ENCODE measurements at places on chromosomes 4 and X.

GRCh38 chrX:56795309-56795868 is 66.3 kb downstream of the NBDY start:
- no peak for DNase-seq

DNA sequence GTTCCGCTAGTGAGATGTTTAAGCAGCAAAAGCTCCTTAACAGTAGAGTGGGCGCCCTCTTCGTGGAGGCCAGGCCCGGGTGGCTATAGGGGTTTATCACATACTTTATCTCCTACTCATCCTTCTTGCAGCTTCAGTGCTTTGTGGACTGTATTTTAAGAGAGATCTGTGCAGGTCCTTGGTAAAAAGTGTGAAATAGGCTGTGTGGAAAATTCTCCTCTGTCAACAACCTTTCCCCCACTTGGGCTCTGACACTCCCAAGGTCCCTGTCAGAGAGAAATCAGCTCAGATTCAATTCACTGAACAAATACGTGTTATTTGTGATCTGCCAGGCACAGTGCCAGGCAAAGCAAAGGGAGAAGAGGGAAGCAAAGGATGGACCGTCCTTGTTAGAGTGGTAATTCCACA is 214.3 kb upstream of the PPARGC1A start:
- no peak for DNase-seq

DNA sequence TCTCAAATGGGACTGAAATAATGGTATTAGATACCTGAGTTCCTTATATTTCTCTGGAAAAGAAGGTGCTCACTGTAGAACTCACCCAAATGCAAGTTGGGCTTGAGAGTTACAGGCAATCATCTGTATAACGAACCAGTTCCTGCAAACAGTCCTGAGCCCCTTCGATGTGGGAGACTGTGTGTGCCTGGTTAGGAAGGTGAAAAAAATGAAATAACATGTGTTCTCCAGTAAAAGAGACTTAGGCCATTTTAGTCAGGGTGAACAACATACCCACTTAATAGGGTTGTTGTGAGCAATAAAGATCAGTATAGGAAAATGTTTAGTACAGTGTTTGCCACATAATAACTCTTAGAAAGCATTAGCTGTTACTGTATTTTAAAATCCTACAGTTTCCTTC is 23.4 kb downstream of the STIM2 start:
- DNase-seq = no peak

GRCh38 chr4:118296729-118297128 is 56.1 kb downstream of the PRSS12 start:
- no peak for DNase-seq

- DNase-seq = no peak
These were observed 192.8 kb downstream of the MAD2L1 start for GRCh38 chr4:119873794-119874325.

- no peak for DNase-seq
These were observed 254.7 kb downstream of the PALLD start for GRCh38 chr4:168751263-168752225.

DNA sequence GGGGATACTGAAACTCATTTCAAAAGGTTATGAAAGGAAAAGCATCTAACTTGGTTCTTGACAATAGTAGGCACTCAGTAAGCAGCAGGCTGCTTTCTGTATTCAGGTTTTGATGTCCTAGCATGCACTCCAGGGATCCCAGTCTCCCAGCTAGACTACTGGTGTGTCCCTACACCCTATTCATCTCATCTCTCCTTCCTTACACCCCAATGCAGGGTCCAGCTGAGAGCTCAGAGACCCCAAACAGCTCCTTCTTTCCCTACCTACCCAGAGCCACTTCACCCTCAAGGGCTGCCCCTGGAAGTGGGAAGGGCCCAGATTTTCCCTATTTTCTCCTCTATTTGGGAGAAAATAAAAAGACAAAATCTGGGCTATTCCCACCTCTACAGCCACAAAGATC is 1.6 kb upstream of the EFNB1 start:
- no peak for DNase-seq

DNA sequence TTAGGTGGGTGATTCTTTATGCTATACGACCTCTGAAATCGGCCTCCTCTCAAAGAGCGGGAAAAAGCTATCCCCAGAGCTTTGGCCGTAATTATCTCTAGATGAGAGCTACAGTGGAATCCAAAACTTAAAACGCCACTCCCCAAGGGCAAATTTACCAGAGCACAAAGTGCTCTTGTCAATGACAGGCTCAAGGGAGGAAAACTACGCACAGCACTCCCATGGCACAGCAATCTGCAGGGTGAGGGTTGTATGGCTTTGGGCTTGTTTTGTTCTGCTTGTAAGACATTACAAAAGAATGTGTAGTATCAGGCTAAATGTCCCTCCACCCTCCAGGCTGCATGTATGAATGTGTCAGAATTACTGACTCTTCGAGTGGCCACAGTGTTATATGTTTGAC is 44.0 kb downstream of the ARHGEF6 start:
- no peak for DNase-seq

GRCh38 chr4:151555151-151555945 is 146.4 kb downstream of the FHIP1A start:
- DNase-seq = no peak

GRCh38 chr4:60562334-60562733 is 637.8 kb upstream of the ADGRL3 start:
- no peak for DNase-seq

DNA sequence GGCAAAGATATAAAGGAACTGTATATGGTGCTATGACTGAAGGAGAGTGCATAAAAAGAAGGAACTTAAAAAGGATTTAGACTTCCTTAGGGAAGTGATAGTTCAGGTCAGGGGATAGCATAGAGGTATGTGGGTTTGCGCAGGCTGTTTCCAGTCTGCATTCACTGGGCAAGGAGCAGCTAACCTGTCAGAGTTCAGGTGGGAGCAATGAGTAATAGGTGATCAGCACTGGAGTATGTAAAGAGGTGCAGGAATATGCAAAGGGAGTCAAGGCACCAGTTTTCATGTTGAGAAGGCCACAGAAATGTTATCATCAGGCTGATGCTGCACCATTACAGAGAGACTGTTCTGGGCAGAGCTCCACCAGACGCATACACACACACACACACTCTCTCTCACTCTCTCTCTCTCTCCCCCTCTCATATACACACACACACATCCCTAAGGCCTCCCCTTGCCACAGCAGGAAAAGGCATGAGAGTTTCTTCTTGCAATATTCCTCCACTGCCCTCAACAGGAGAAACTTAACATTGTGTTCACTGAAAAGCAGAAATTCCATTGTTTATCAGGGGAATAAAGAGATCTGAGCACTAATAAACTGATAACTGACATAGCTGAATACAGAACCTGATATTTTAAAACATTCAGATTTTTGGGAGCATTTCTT is 256.4 kb upstream of the GRID2 start:
- DNase-seq = no peak

- DNase-seq = no peak
These were observed 39.0 kb downstream of the GUCY1A1 start for GRCh38 chr4:155705664-155706063.

- no peak for DNase-seq
These were observed 92.1 kb downstream of the HMX1 start for GRCh38 chr4:8779490-8779932.

DNA sequence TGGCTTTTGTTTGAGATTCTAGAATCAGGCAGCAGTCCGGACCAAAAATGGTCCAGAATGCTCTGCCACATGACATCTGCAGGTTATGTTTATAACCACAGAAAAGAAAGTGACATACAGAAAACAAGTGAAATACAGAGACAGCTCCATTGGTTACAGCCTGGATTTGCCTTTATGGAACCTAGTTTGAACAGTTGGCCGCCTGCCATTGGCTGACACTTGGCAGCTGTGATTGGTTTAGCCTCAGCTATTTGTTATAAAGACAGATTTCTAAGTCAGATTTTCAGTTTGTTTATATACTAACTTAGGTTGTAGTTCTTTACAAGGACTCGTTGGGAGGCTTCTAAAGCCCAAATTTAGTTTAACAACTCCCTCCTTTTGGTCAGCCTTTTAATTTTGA is 40.8 kb upstream of the IL9R start:
- no peak for DNase-seq

DNA sequence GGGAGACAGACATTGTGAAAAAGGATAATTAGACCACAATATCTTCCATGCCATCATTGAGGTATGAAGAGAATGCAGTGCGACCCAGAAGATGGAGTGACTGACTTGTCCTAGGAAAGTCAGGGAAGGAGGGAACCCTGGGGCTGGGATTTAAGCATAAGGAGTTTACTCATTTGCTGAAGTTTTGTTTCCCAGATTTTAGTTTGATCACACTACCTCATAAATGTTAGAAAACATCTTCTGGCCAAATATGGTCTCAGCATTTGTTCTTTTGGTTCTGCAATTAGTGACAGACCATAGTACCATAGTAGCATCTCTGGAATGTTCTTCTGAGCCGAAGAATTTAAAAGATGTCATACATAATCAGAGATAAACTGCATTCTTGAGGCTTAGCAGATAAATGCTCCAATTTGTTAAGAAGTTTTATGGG is 96.5 kb upstream of the PGRMC2 start:
- DNase-seq = no peak

DNA sequence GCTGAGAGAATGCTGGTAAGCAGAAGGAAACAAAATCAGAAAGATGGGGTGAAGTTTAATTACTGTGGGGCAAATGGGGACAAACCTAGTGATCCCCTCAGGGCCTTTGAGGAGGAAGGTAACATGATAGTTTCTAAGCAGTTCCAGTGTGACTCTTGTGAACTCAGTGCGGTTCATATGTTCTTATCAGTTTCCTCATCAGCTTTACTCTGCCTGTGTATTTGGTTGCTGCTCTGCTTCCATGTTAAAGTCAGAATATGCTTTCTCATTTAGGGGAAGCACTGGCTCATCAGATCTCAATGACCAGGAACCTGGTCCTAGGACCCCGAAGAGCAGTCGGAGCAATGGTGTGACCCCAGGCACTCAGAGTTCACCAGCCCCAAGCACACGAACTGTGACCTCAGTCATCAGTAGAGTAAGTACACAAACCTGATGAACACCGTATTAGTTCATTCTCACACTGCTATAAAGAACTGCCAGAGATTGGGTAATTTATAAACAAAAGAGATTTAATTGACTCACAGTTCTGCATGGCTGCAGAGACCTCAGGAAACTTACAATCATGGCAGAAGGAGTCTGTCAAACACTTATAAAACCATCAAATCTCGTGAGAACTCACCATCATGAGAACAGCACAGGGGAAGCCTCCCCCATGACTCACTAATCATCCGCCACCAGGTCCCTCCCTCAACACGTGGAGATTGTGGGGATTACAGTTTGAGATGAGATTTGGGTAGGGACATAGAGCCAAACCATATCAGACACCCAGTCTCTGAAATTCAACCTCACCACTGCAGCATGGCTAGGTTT is 83.0 kb downstream of the SYTL5 start:
- no peak for DNase-seq

GRCh38 chrX:154419688-154420401 is 8.5 kb downstream of the TAFAZZIN start:
- DNase-seq = no peak

GRCh38 chr4:166903408-166903807 is 330.9 kb downstream of the SPOCK3 start:
- DNase-seq = no peak

- DNase-seq = no peak
These were observed 726.5 kb downstream of the FAM133A start for GRCh38 chrX:94400488-94400887.

GRCh38 chrX:70421618-70422017 is 1.5 kb upstream of the GDPD2 start:
- DNase-seq = no peak

GRCh38 chr4:145805490-145805889 is 125.5 kb downstream of the C4orf51 start:
- no peak for DNase-seq

DNA sequence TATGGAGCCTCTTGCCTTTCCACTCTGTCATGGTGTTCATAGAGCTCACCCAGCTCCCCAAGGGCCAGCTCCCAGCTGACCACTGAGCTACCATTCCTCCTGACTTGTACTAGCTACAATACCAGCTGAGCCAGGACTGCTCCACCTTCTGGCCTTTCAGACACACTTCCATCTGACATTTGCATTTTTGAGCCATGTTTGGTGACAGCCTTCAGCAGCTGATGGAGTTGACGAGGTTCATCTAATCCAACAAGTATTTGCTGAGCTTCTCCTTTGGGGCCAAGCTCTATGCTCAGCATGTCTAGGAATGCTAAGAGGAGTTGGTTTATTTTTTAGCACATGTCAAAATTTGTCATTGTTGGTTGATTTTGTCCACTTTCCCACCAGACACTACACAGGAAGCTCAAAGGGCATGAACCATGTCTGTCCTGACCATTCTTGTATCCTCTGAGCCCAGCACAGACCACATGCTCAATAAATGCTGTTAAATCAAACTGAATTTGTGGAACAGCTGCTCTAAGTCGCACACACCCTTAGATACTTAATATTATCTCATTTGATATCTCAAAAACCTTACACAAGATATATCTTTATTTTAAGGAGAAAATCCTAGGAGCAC is 142.6 kb upstream of the PPARGC1A start:
- no peak for DNase-seq

DNA sequence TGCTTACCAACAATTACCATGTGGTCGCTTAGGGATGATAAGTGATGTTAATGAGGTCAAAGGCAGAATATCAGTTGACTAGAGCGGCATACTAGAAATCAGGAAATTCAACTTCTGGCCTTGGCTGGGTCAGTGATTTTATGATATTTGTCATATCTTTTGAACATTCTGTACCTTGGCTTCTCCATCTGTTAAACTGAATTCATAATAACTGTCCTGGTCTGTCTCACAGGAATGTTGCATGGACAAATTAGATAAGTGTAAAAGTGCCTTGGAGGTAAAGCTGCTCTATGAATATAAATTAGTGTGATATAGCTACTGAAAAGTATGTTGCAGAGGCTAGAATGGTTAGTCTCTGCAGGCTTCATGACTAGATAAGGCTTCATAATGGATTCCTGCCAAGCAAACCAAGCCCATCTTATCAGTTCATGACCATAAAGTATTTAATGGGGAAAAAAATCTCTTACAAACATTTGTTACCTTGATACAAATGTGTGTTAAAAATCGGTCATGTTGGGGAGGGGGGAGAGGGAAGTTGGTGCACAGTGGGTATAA is 104.6 kb upstream of the BMPR1B start:
- DNase-seq = no peak

DNA sequence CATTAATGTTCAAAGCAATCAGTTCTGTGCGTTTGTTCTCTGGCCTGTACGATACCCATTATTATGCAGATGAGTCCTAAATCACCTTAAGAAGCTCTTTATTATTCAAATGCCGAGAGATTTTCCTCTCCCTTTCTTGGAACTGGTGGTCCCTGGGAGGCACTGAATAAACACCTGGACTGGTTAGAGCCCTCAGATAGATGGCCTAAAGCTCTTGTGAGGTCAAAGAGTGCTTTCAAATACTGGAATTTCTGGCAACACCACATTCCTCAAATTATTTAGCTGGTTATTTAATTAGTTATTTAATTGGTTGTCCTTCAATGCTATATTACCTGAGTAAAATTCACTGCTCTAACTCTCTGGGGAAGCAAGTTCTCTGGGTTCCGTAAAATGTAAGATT is 3.0 kb downstream of the ARHGEF38 start:
- DNase-seq = no peak

- DNase-seq = peak; percentile 19
These were observed 11.2 kb upstream of the PDGFRA start for GRCh38 chr4:54217642-54218495.

- DNase-seq = no peak
These were observed 89.7 kb downstream of the DOCK11 start for GRCh38 chrX:118585296-118585695.

Measured in activated T-helper 1 cell treated with anti-CD3 and anti-CD28 coated beads, Interleukin-2, amount 50 U/mL, for 16 hours (primary cell).